ENCODE measurements at places on chromosomes 2 and 18.
A peak's percentile ranks its signal among the peaks of the same experiment; 100 is the strongest.

DNA sequence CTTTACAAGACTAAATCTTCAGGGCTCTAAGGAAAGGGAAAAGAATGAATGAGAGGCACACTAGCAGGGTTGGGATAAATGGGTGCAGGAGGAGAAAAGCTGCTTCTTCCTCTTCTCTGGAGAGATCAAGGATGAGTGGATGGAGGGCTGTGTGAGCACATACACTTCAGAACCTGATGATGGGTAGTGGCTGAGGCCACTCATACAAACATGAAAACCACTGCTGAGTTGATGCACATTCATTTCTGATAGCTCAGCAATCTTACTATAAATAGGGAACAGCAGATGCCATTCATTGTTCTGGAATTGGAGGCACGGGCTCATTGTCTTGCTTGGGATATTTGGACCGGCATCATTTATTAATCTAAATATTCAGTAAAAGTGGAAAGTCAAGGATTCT lies 152.4 kb upstream of the KCTD1 start:
- no peak for DNase-seq

- peak; percentile 41 for DNase-seq
Observed at GRCh38 chr2:222057347-222058073, 241.3 kb downstream of the PAX3 start.

GRCh38 chr2:88196490-88197087 lies 26.4 kb downstream of the THNSL2 start:
- DNase-seq = no peak

DNA sequence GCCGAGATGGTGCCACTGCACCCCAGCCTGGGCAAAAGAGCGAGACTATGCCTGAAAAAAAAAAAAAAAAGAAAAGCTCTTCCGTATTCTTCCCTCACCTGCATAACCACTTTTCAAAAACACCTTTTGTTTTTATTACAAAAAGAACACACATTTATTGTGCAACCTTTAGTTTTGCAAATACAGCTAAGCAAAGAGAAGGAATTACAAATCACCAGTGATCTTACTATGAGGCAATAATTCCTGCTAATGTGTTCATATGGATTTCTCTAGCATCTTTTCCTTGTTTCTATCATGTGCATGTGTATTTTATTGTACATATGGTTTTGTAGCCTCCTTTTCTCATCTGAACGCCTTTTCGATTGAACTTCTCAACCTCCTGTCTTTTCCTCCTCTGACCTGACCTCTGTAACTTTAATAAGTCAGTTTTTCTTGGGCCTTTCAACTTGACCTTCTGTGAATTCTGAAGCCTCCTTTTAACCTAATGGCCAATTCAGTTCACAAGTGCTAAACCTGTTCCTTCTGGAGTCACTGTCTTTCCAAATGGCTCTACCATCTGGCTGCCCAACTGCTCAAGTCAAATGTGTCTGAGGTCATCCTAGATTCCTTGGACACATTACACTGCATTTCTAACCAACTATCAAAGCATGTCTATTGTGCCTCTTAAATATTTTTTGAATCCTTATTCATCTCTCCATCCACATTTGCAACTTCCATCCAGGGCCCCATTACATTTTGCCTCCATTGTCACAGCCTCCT lies 59.1 kb upstream of the DAPL1 start:
- no peak for DNase-seq

GRCh38 chr2:1136067-1136466 lies 185.4 kb downstream of the SNTG2 start:
- peak; percentile 3 for DNase-seq

DNA sequence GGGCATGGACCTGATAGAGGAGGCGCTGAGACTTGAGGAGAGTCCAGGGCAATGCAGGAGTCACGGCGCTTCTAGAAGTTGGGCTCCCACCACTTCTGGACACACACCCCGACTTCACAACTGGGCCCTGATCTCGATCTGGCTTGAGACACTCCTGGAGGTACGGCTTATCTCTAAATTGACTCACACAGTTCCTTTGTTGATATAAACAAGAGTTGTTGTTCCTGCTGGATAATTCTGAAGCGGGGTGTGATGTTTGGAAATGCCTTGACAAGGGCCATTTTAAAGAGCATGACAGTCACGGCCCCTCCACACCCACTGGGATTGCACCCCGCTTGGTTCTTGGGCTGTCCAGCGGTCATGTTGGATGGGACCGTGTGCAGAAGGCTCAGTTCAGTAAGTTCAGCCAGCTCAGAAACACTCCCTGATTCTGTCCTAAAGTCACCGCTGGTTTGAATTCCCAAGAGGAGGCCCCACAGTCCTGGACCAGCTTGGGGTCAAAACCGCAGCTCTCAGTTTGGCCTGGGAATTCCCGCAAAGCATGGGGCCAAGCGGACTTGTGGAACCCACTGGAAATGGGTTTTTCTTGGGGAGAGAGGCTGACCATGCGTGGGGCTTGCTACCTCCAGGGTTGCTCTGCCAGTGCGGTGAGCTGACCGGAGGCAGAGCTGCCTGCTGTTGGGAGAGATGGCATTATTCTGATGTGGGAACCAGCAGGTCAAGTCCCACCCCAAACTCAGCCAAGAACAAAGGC lies 9.3 kb upstream of the NEU2 start:
- no peak for DNase-seq

- DNase-seq = no peak
Observed at GRCh38 chr2:88095022-88095421, 27.4 kb downstream of the SMYD1 start.

DNA sequence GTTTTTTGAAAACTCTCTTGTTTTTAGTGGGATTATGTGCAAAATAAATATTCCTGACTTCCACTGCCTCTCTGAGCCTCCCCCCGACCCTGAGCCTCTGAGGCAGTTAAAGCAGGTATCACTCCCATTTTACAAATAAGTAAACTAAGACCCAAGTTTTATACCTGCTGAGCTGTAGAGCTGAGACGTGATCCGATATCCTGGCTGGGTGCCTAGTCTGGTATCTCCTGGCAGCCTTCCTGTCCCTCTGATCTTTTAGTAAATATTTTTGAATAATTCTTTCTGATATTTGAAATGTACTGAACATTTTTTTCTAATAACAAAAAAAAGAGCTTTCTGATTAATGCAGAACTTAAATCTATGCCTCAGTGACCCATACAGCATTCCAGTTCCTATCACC lies 108.3 kb upstream of the NOSTRIN start:
- no peak for DNase-seq

DNA sequence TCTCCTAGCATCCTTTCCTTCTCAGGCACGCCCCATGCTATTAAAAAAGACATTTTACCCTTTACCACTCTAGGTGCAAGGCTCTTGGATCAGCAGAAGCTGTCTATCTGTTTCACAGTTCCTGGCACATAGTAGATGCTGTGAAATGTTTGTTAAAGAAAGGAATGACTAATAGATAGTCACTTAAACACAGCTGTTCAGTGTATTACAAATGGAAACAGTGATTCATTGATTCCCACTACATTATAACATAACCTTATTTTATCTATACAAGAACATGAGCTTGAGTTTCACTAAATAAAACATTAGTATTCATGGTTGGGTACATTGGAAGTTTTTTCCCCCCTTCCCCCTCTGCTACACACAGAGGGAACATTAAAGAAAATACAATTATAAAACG lies 142.1 kb downstream of the ASXL3 start:
- DNase-seq = peak; percentile 14

DNA sequence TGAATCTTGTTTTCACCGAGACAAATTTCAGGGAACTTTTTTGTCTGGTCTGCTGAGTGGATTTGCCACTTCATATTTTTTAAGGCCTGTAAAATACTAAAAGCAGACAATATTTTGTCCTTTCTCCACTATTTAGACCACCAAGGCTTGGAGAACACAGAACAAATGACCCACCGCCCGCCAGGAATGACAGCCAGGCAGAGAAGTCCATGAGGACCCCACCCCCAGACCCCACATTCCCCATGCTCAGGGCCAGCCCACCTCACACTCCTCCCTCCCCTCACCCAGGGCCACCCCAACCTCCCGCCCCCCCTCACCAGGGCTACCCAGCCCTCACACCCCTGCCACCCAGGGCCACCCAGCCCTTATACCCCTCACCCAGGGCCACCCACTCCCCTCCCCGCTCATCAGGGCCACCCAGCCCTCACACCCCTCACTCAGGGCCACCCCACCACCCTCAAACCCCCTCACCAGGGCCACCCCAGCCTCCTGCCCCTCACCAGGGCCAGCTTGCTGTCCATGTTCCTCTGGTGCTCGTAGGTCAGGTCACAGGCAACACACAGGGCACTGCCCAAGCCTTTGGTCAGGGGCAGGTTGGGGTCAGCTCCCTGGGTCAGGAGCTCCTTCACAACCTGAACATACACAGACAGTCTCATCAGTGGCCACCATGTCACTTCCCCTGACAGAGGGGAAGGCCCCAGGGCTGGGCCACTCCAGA lies 50.6 kb downstream of the ANKMY1 start:
- DNase-seq = no peak

- peak; percentile 18 for DNase-seq
Observed at GRCh38 chr2:210630873-210631560, 74.6 kb downstream of the CPS1 start.

DNA sequence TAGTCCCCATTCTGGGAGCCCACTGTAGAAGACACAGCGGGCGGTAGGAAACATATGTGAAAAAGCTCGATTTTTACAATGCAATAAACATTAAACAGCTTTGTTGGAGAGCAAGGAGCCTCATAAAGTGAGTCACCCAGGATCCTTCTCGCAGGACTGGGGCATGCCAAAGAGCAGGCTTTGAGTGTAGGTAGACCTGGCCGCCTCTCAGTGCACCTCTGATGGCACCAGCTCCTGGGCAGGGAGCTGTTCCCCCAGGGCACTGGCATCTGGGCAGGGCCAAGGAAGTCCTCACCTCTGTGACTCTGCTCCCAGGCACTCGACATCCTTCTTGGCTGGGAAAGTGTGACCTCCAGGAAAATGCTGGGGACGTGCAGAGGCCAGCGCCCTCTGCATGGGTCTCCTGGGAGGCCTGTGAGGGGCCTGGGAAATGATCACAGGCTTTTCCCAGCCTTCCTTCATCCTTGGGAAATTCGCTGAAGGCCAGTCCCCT lies 94.2 kb downstream of the POLR1A start:
- no peak for DNase-seq

- no peak for DNase-seq
Observed at GRCh38 chr2:135212757-135213156, 160.7 kb downstream of the RAB3GAP1 start.

DNA sequence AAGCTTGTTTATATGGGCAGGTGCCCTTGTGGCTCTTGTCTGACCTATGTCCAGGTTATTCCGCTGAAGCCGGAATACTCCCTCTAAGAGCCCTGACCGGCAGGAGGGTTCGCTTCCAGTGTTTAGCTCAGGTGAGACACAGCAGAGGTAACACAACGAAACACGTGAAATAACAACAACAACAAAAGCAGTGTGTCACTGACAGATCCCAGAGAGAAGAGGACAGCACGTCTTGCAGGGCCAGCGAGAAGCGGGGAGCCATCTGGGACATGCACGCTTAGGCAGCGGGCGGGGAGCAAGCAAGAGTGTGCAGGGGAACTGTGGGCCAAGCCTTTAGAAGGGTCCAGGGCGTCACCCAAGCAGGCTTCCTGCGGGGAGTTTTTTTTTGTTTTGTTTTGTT lies 17.1 kb upstream of the ZDBF2 start:
- DNase-seq = no peak

- no peak for DNase-seq
Observed at GRCh38 chr18:10202845-10203321, 251.6 kb upstream of the APCDD1 start.

DNA sequence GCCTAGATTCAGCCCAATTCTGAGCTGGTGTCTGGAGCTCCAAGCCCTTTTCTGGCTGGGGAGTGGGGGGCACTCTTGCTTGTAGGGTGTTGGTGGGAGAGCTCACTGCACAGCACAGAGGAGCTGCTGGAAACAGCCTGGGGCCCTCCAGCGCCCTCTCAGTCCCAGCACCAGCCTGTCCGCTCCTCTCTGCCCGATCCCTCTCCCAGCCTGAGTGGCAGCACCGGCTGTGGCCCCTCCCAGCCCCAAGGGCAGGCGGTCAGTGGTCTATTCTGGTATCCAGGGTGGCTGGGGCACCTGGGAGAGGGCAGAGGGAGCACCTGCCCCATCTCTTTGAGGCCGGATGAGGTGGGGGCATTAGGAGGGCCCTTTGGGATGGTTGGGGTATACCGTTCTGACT lies 13.2 kb upstream of the DES start:
- DNase-seq = no peak

- no peak for DNase-seq
Observed at GRCh38 chr2:70261501-70261900, 3.6 kb downstream of the PCYOX1 start.

DNA sequence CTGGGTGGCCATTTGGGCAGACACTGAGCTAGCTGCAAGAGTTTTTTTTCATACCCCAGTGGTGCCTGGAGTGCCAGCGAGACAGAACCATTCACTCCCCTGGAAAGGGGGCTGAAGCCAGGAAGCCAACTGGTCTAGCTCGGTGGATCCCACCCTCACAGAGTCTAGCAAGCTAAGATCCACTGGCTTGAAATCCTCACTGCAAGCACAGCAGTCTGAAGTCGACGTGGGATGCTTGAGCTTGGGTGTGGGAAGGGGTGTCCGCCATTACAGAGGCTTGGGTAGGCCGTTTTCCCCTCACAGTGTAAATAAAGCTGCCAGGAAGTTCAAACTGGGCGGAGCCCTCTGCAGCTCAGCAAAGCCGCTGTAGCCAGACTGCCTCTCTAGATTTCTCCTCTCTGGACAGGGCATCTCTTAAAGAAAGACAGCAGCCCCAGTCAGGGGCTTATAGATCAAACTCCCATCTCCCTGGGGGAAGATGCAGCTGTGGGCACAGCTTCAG lies 69.6 kb upstream of the WDSUB1 start:
- no peak for DNase-seq

- DNase-seq = no peak
Observed at GRCh38 chr2:225662101-225662500, 262.6 kb downstream of the NYAP2 start.

DNA sequence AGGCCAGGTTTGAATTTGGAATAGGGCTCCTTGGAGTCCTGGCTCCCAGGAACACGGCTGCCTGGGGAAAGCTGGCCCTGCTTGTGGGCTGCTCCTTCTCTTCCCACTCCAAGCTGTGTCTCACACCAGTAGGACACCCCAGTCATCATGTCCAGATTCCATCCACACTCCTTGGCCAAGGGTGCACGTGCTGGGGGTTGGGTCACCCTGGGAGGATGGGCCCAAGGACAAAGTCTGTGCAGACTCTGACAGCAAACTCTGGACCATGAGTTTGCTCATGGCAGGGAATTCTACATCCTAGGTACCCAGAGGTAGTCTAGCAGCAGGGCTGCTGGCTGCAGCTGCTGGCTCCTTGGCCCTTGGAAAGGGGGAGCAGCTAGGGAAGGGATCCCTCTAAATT lies 102.4 kb upstream of the EPAS1 start:
- DNase-seq = no peak

GRCh38 chr2:101734505-101735165 lies 37.1 kb downstream of the MAP4K4 start:
- no peak for DNase-seq

GRCh38 chr2:134836986-134837385 lies 1.4 kb upstream of the ACMSD start:
- peak; percentile 91 for DNase-seq

GRCh38 chr2:20050646-20051531 lies 539 bp downstream of the LAPTM4A start:
- peak; percentile 69 for DNase-seq

- DNase-seq = no peak
Observed at GRCh38 chr2:105556366-105556765, 157.5 kb upstream of the FHL2 start.

Measured in HCEC 1CT (cell line).